ENCODE measurements at places on chromosomes 1 and 21.

DNA sequence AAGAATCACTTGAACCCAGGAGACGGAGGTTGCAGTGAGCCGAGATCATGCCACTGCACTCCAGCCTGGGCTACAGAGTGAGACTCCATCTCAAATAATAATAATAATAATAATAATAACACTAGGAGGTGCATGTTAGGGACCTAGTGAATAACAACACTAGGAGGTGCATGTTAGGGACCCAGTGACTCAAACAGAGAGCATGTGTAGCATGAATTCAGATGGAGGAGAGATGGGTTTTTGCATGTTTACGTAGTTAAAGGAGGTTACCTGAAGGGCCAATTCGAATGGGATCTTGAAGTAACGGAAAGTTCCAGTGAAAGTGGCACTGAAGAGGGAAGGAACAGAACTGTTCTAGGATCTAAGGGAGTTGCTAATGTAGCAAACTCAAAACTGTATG is 7.1 kb upstream of the KCNK1 start:
- no peak for DNase-seq

GRCh38 chr1:14522077-14522925 is 76.2 kb upstream of the KAZN start:
- no peak for DNase-seq

DNA sequence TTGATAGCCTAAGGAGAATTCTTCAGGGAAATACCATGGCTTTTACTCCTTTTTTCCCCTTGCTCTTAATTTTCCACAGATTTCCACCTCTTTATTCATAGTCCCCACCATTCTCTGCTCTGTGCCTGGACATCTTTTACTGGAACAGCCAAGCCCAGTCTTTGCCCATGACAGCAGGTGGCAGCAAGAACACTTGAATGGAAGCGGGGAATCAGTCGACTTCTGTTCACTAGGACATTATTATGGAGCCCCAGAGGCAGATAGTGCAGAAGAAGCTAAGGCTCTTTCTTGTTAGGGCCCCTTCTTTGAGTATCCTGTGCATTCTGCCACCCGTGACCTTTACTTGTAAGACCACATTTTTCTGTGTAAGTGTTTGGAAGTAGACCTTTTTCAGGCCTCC is 6.3 kb downstream of the OR14I1 start:
- DNase-seq = no peak

- DNase-seq = no peak
These were observed 644 bp downstream of the UBE4B start for GRCh38 chr1:10033359-10033845.

GRCh38 chr1:82227306-82228095 is 426.8 kb downstream of the ADGRL2 start:
- DNase-seq = no peak

GRCh38 chr1:7046314-7046713 is 261.1 kb downstream of the CAMTA1 start:
- no peak for DNase-seq

DNA sequence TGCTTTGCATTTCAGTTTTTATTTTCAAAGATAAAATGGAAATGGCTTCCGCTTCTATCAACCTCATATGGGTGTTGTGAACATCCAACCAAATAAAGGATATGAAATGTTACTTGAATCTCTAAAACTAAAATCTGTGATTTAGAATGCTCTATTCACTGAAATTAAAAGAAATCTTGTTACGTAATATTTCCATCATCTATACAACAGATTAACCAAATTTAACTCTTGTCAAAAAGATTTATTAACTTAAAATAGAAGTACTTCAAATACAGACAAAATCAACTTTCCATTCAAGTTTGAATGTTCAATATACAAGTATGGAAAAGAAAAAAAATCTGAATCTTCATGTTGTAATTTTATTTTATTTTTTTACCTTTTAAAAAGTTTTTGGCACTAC is 18.7 kb downstream of the PRPF38A start:
- no peak for DNase-seq

DNA sequence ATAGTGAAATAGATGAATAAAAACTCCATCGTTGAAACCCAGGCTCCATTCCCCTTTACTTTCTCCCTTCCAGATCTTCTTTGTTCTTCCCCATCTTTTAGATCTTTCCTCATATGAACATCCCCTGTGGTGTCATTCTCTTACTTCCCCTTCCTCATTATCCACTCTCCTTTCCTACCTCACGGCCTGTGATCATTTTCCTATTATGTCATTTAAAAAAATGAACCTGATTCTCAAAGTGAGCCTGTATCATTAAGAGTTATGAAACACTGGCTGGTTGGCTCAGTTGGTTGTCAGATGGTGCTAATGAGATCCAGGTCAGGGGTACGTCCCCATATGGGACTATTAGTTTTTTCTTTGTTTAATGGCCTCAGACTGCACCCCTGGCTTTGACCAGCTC is 38.3 kb downstream of the TCEANC2 start:
- DNase-seq = no peak

- DNase-seq = no peak
These were observed 16.4 kb downstream of the ALDH4A1 start for GRCh38 chr1:18886003-18886335.

DNA sequence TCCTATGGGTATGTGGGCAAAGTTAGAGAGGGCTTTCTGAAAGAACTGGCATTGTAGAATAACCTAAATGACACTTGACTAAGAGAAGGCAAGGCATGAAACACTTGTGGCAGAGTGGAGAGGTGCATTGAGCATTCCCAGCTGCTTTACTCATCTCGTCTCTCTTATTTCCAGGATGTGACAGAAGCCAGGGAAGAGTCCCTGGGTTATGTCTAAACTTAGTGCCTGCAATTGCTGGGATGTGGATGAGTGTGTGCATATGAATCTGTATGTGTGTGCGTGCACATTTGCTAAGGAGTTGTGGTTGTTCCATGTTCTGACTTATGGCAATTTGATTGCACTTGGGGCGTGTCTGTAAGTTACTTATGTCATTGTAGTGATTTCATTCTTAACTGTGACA is 1326.5 kb upstream of the B3GALT2 start:
- no peak for DNase-seq

DNA sequence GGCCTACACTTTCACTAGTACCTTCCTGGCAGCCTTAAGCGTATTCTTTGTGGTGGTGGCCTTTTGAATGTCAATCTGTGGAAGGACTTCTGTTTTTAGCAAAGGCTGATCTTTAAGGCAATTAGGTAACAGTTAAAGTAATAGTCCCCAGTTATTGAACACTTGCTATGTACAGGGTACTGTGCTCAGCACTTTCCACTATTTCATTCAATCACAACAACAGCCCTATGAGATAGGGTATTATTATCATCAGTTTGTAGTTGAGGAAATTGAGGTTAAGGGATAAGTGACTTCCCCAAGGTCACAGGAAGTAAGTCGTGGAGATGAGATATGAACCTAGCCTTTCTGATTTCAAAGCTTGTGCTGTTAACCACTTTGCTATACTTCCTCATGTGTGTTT is 185.7 kb downstream of the ST6GALNAC3 start:
- DNase-seq = no peak

GRCh38 chr1:16398371-16398953 is 31.4 kb downstream of the SZRD1 start:
- DNase-seq = no peak

DNA sequence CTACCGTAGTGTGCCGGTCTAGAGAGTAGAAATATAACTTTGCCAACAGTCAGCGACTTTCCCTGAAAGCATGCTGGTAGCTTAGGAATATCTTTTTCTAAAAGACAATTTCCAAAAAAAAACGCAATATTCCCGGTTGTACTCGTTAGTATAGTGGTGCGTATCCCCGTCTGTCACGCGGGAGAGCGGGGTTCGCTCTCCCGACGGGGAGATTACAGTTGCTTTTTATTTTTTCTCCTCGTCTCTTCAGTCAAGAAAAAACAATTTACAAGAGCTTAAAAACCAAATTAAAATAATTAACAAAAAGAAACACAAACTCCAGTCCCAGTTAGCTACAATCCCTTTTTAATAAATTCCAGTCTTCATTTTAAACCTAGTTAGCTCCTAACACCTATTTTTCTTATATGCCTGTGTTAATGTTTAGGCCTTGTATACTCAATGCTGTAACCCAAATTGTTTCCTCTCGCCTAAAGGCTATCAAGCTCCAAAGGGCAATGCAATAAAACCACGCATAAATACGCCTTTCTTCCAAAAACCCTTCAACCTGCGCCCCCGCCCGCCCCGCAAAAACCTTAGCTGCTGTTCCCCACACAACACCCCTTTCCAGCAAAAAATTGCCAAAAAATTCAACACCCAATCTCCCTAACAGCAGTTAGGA is 7.8 kb downstream of the HSPA6 start:
- DNase-seq = no peak

DNA sequence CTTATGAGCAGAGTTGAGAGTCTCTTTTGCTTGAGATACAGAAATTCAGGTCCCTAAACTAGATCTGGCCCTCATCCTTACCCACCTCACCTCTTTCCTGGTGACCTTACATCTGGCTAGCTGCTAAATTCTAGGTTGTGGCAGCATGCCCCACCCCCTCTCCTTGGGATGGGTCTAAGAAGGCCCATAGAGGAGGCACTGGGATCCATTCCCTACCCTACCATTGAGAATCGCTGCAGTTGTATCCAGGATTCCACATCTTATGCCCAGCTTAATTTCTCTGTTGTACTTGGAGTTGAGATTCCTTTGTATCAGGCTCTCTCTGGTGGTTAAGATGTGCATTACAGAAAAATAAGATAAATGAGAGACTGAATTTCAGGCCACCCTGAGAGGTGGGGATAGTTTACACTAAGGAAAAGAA is 9.5 kb upstream of the TMEM39B start:
- no peak for DNase-seq

GRCh38 chr1:8464377-8464776 is 146.5 kb downstream of the SLC45A1 start:
- no peak for DNase-seq

GRCh38 chr1:179447489-179447888 is 81.7 kb downstream of the AXDND1 start:
- no peak for DNase-seq

- no peak for DNase-seq
These were observed 681 bp downstream of the B4GALT2 start for GRCh38 chr1:43979528-43980254.

DNA sequence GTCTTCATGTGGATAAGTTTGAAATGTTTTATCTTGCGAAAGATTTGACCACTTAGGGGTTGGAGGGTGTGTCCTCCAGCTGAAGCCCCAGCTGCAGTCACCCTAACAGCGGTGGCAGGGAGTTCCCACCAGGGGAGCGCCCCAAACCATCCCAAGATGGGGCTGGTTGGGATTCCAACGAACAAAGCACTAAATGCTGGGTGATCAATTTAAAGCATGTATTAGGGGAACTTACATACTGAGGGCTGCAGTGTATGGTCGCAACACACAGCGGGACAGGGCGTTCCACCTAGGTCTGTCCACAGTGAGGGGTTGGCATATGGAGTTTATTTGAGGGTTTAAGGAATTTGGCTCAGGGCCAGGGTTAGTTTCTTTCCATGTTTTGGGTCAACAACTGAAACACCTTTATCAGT is 26.3 kb downstream of the SLC37A1 start:
- DNase-seq = no peak

DNA sequence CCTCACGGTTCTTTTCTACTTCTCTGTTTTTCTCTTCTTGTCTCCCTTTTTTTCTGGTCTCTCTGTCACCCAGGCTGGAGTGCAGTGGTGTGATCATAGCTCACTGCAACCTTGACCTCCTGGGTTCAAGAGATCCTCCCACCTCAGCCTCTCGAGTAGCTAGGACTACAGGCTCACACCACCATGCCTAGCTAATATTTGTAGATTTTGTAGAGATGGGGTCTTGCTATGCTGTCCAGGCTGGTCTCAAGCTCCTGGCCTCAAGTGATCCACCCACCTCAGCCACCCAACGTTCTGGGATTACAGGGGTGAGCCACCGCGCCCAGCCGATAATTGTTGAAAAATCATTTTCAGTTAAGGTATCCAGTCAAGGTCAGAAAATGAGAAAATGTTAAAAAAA is 25.9 kb upstream of the LGALS8 start:
- no peak for DNase-seq

DNA sequence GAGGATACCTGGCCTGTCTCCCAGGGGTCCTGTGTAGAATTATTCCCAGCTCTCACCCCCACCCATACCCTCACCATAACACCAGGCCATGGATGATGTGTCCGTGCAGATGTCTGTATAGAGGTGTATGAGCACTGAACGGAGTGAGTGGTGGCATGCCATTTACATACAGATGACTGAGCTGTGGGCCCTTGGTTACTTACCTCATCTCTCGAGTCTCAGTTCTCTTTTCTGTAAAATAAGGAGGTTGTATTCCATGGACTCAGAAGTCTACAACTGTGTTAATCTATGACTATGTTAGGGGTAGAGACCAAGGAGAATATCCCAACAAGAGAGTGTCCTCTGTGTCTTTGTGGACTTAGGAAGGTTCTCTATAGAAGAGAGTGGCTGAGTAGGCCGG is 65.6 kb upstream of the CD1D start:
- no peak for DNase-seq

DNA sequence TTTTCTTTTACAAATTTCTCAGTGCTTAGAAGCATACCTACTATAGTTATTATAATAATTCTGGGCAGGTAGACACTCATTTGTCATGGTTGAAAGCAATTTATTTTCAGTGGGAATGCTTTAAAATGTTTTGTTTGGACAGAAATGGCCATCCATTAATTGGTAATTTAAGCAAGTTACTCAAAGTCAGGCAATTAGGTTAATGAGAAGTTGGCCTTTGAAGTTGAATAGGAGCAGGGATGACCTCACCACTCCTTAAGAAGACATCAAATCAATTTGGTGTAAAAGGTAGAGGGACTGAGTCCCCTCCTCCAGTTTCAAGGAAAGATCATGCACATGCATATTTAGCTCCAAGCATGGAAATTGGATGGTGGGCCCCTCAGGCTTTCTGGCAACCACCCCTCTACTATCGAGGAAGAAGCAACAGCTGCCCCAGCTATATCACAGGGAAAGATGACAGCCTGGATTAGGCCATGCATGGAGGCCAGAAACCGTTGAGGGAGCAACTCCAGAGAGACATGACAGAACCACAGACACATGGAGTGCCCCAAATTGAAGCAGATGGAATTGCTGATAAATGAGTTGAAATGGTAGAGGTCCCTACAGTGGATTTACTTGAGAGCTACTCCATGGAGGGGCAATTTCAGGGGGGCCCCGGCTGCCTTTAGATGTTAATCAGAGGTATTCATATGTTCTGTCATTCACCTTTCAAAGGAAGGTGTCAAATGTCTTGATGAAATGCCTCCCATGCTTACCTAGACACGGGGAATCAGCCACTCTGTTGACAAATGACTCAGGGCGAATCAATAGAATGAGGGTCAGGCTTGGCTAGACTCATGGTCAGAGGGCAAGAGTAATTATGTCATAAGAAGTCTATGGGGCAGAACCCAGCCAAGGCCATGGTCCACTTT is 26.7 kb downstream of the HLX start:
- DNase-seq = no peak

DNA sequence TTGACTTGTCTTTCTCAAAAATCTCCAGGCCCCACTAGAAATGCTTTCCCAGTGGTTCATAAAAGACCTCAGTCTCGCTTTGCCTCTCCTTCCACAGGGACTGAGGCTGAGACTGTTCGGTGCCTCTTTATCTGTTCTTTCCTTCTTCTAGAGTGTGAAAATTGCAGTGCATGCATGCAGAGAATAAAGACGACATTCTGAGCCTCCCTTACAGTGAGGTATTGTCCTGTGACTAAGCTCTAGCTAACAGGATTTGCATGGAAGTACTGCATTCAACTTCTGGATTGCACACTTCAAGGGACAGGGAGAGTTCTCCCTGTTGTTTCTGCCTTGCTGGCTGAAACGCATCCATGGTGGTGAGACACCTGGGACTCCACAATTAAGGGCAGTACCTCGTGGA is 69.1 kb downstream of the COLGALT2 start:
- DNase-seq = no peak

GRCh38 chr1:159444511-159444910 is 5.0 kb downstream of the OR10J1 start:
- no peak for DNase-seq

Measured in activated T-cell treated with anti-CD3 and anti-CD28 coated beads for 1 hour (primary cell).